Urothelium cell line (cell line): ENCODE measurements at places on chromosomes 7 and 10.

GRCh38 chr7:127845522-127846214, 185.6 kb downstream of the LRRC4 start:
- DNase-seq = no peak

- DNase-seq = no peak
These were observed 112.6 kb downstream of the EEPD1 start for GRCh38 chr7:36265680-36266079.

DNA sequence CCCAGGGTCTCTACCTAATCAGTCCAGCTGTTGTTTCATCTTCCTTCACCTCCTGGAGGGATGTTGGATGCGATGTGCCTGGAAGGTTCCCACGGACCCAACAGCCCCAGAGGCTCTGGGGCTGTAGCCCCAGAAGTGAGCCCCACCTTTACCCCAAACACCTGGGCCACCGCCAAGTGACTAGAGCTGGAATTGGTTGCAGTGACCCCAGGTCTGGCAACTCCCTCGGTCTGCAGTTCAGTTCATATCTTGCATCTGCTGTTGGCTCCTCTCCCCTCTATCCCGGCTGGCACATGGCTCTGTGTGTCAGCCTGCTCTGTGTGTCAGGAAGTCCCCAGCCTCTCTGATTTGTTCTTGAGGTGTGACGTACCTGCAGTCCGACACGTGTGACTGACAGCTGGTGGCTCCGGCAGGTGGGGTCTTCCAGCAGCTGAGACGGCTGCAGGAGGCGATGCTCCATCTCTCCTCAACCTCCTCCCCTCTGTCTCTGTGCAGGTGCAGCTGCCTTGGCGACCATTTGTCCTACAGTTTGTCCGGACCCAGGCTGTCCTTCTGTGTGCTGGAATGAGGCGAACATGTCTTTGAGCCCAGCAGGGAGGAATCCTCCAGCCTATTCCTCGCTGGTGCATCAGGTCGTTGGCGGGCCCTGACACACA, 38.6 kb downstream of the ELFN1 start:
- no peak for DNase-seq

DNA sequence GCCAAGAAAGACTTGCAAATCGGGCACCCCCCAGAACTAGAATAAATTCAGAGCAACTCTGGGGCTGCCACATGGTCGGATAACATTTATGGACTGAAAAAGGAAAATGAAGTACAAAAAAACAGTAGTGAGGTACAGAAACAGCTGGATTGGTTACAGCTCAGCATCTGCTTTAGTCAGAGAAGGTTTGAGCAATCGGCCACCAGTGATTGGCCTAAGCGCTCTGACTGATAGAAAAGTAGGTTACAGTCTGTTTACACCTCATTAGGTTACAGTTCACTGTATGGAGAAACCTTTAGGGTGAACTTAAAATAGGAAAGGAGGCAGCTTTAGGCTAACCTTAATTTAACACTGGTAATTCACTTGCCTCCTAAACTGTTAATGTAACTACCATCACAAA, 102.0 kb upstream of the DKK1 start:
- DNase-seq = no peak

DNA sequence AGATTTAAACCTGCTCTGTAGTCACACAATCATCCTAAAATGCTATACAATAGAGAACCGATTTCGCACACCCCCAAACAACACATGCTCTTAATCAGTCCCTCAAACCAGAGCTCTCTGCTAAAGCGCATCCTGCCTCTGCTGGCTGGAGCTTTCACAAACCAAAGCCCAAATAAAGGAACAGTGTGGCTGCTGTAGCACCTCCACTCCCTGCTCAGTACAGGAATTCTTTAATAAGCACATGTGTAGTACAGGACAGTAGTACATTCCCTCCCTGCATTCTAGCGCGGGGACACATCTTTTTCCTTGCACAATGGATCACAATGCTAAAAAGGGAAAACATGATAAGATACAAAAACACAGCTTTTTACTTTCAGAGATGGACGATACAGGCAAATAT, 684.6 kb downstream of the MAGI2 start:
- DNase-seq = no peak

GRCh38 chr10:106956216-106956915, 208.1 kb downstream of the SORCS1 start:
- DNase-seq = no peak

- DNase-seq = no peak
These were observed 54.0 kb downstream of the MTURN start for GRCh38 chr7:30188811-30189210.

GRCh38 chr7:140196361-140197217, 19.8 kb upstream of the KDM7A start:
- no peak for DNase-seq
